Nucleus accumbens (tissue), 56 donors: ENCODE measurements at places on chromosomes 6 and 20.

DNA sequence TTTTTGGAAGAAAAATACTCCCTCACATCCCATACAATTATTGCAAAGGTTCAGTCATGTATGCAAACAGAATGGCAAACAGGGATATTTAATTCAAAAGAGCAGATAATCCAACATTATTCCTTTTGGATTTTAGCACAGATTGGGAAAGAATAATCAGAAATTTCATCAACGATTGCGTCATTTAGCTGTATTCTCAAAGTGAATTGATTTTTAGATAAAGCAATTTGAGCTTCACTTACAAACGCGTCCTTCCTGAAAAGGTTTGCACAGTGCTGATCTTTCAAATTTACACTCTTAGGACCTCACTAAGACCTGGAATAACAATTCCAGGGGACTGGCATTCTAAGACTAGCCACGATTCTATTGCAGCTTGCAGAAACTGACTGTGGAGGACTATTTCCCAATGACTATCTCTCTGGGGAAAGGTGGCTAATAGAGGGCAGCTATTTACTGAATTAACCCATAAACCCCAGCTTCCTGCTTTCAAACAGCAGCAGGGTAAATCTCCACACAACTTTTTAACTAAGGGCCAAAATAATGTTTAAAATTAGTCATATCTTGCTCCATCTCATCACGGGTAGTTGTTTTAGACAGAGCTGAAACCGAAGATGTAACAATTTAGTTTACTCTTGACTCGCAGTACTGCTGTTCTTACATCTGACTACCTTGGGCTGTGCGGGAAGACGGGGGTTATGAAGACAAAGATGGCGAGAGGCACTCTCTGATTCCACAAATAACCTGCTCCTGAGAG is 131.2 kb upstream of the FAM184A start:
- DNase-seq: no peak

DNA sequence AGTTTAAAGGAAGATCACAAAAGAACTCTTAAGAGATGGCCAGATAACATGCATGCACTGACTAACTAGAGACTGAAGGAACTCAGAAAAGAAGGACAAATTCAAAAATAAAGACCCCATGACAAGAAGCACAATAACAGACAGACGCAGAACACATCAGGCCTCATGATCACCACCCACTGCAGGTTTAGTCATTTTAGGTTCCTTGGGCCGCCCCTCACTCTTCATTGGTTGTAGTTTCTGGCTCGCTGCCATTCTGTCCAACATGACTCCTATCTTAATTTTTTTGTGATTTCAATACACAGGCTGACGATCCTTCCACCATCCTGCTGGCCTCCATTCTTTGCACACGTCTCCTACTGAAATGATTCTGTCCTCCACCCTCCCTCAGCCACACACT is 21.6 kb downstream of the STX7 start:
- no peak for DNase-seq

- no peak for DNase-seq
These were observed 35.1 kb upstream of the FKBP1C start for GRCh38 chr6:63176181-63176580.

GRCh38 chr6:97865612-97866011 is 582.6 kb upstream of the MMS22L start:
- no peak for DNase-seq

GRCh38 chr6:135640449-135641111 is 143.0 kb upstream of the AHI1 start:
- no peak for DNase-seq

GRCh38 chr6:102623201-102623600 is 1229.7 kb downstream of the GRIK2 start:
- DNase-seq: no peak

DNA sequence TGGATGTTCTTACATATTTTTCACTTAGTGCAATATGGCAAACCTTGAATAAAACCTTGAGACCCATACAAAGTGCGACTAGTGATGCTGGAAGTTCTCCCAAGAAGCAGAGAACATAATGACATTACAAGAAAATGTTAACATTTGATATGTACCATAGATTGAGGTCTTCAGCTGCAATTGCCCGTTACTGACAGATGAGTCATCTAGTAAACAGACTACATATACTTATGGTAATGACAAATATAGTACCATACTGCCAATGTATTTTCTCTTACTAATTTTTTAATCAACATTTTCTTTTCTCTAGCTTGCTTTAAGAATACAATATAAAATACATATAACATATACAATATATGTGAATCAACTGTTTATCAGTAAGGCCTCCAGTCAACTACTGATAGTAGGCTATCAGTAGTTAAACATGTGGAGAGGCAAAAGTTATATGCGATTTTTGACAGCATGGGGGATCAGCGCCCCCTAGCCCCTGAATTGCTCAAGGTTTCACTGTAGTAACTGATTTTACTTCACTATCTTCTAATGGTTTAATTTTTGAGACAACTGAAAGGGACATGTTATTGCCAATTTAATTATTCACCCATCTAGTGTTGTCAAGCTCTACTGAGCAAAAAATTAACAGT is 166.7 kb upstream of the ADGRB3 start:
- DNase-seq: no peak
